ENCODE measurements at places on chromosomes 16 and 17.

- DNase-seq: no peak
These were observed 70.1 kb downstream of the ABCC1 start for GRCh38 chr16:16019488-16019887.

DNA sequence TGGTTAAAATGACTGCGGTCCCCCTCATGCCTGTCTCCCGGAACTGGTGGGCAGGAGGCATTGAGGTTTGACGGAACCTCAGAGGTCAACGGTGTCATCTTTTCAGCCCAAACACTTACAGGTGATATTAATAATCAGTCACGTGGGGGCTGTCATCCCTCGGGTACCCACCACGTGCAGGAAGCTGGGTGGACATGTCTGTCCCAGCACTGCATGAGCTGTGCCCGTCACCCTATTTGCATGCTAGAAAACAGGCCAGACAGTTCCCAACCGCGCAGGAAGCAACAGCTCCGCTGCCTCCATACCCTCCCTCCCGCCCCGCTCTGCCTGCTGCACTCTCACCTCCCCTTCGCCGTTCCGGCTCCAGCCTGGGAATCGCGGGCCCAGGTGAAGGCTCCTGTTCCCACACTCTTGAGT is 1.4 kb downstream of the SYNGR3 start:
- DNase-seq: peak; percentile 76

DNA sequence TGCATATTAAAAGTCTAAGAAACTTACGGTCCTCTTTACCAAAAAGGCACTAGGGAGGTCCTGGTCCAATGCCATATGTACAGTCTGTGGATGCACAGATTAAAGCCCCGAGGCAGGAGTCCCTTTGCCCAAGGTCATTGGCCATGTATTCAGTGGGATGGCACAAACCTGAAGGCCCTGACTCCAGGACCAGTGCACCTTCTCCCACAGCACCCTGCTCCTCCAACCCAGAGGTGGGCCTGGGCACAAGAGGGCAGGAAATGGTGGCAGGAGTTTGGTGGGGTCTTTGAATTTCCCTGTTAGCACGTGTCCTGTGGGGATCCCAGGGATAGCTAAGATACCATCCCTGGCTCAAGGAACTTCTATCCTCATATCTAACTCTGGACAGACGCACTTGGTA is 28.5 kb downstream of the TLE7 start:
- DNase-seq: no peak

- peak; percentile 57 for DNase-seq
These were observed 22.7 kb upstream of the GPRC5B start for GRCh38 chr16:19907161-19907992.

GRCh38 chr17:17205368-17206123 is 587 bp downstream of the PLD6 start:
- peak; percentile 68 for DNase-seq

- no peak for DNase-seq
These were observed 48.3 kb upstream of the BAHCC1 start for GRCh38 chr17:81346908-81347349.

DNA sequence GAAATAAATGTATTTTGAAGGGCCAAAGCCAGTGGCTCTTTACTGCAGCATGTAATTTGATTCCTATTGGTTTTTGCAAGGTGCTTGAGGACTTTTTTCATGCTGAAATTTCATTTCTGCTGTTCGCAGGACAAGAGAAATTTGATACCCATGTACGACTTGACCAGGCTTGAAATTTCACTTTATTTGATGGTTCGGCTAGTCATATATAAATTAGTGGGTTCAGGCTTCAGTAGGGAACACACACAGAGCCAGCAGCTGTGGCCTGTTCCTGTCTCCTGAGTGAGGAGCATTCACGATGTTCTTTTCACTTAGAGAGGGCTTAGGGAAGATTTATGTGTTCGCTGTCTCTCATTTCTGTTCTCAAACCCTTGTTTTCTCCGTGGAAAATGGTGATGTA is 258.4 kb upstream of the CACNG5 start:
- DNase-seq: no peak

- DNase-seq: no peak
These were observed 15.3 kb downstream of the RNF43 start for GRCh38 chr17:58402047-58402446.
